DND-41 (cell line): ENCODE measurements at places on chromosomes 11 and 22.

DNA sequence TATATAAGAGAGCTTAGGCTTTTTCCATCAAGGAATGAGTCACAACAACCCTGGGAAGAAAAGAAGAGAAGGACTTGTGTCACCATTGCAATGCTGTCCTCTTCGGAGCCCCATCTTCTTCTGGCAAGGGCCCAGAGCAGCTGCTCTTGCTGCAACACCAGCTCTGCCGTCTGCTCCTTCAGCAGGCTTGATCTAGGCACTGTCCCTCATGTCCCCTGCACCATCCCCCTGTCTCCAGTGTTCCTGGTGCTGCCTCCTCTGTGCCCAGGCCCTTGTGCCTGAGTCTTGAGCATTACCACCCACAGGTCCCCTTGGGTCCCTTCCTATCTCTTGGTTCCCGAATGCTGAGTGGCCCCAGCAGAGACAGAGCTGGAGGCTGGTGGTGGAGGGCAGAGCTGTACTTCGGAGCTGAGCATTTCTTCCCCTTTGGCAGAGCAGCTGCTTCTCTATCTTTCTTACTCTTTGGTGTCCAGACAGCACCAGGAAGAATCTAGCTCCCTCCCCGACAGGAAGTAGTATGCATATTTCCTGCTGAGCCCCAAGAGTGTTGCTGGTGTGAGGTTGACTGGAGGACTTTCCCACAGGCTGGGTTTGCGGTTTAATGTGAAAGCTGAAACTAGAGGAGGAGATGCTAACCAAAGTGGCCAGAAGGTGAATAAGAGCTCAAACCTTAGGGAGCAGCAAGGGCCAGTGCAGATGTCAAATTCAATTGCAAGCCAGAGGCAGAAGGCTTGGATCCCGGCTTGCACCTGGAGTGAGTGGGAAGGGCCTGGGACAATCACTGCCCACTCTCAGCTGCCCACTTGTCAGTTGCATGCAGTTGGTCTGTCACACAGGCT, 27.8 kb downstream of the WEE1 start:
- peak; percentile 88 for DNase-seq

DNA sequence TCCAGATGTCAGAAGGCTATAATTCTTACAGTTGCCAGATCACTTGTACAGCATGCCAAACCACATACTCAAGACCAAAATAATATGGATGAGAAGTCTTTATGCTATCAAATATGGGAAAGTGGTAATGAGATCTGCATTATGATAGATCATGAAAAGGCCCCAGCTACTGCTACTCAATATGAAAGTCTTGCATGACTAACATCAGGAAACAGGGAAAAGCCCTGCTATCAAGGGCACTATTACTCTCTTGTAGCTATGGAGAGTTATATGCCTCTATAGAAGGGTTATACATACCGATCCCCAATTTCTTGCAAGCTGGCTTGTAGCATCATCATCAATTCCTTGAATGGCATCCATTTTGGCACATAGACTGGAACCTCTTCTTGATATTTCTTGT, 30.2 kb upstream of the TMPRSS5 start:
- DNase-seq = no peak

DNA sequence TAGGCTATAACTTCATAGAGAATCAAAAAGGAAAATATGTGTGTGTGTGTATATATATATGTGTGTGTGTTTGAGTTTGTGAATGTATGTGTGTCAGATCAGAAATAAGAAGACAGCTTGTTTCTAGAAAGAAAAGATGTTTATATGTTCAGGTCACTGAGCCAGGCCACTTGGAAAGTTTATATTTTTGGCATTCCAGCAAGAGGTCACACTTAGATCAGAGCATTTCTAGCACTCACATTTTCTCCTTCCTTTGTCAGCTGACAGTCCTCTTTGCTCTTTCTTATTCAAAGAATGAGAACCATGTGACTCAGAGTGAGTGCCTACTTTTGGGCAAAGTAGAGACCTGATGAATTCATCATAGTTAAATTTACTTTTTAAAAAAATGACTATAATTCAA, 22.9 kb downstream of the RAB38 start:
- no peak for DNase-seq

DNA sequence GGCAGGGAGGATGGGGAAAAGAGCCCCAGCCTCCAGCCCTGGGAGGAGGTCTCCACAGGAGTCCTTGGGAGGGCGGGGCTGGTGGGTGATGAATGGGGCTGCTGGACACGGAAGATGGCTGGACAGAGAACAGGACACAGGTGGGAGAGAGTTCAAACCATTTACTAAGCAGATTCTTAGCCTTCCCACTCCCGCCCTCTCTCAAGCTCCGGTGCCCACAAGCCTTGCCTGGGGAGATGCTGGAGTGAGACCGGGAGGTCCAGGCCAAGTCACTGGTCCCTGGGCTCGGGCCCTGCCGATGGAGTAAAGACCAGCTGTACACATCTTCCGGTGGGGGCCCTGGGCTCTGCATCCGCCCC, 1.4 kb downstream of the CLDN5 start:
- no peak for DNase-seq

- no peak for DNase-seq
These were observed 63.9 kb upstream of the CSNK2A3 start for GRCh38 chr11:11416917-11417316.

GRCh38 chr22:31492151-31492550, 2.5 kb upstream of the EIF4ENIF1 start:
- DNase-seq = no peak

DNA sequence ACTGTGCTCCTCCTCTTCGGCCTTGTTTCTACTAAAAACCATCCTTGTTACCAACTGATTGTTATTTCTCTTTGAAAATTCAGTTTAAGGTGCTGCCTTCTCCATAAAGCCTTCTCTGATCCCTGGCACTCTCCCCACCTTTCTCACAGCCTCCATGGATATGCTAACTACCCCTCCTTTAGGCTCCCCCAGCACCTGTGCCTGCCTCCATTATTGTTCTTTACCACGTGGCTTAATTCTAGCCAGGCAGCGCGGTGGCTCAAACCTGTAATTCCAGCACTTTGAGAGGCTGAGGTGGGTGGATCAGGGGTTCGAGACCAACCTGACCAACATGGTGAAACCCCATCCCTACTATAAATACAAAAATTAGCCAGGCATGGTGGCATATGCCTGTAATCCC, 96.3 kb downstream of the MRTFA start:
- DNase-seq = no peak

- DNase-seq = peak; percentile 60
These were observed 2.8 kb upstream of the NUCB2 start for GRCh38 chr11:17273668-17274282.

GRCh38 chr22:33932997-33933396, 12.7 kb upstream of the LARGE1 start:
- no peak for DNase-seq

DNA sequence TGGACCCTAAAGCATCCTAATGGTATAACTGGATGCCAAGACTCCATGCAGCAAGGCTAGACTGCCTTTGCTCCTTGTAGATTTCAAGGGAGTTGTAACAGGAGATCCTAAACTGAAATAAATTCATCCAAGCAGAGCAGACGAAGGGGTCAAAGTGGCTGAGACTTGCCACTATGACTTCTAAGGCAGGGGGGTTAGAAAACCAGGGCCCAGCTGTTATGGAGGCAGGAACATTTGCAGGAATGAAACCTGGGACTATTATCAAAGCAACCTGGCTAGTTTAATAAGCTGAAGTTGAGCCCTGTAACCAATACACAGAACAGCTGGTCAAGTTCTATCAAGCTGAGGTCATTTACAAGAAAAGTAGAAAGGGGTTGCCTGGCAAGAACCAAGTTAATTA, 122.2 kb upstream of the TRPC6 start:
- DNase-seq = no peak

DNA sequence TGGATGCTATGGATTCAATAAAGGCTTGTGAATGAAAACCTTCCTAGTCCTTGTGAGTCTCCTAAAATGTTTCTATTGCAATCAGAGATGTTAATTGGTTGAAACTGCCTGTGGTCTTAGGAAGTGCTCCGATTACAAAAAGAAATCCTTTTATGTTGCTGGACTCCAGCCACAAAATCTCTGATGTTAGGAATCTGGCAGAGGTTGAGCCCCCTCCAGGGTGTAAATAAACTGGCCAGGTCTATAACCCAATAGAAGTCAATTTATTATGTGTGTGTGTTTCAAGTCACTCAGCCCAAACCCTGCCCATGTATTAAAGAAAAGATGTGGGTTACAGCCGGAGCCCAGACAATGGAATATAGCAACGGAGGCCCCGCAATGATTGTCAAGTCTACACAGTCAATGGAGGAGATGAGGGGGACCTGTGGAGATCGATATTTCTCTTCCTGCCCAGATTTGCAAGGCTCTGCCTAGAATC, 218.1 kb upstream of the SORL1-AS1 start:
- DNase-seq = no peak

GRCh38 chr11:12529793-12530192, 144.4 kb upstream of the TEAD1 start:
- DNase-seq = no peak

GRCh38 chr11:103091064-103091800, 728 bp downstream of the DCUN1D5 start:
- DNase-seq = peak; percentile 62

- DNase-seq = no peak
These were observed 116.4 kb downstream of the TRIM29 start for GRCh38 chr11:120021391-120021953.

DNA sequence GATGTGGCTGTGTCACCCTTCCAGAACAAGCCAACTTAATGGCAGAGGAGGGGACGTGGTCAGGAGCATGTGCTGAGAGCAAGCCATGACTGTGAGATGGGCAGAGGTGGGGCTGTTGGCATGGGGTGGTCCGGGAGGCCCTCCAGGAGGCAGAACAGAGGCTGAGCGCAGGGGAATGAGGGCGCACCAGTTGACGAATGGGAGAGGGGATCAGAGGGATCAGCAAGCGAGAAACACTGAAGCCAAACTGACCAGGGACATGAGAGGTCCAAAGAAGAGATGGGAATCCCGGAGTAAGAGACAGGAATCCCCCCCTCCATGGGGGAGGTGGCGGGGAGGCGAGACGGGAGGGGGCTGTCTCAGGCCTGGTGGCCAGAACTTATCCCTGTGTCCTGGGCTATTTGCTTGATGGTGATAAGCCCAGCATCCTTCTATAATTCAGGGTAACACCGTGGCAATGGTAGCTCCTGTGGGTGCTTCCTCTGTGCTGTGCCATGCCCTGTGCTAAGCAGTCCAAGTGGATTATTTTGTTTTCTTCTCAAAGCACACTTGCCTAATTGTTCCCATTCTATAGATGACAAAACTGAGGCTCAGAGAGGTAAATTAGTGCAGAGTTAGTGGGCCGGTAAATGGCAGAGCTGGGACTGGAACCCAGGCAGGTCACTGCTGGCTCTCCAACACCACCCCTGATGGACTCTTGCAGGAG, 83.4 kb upstream of the SHISAL1 start:
- DNase-seq = no peak

DNA sequence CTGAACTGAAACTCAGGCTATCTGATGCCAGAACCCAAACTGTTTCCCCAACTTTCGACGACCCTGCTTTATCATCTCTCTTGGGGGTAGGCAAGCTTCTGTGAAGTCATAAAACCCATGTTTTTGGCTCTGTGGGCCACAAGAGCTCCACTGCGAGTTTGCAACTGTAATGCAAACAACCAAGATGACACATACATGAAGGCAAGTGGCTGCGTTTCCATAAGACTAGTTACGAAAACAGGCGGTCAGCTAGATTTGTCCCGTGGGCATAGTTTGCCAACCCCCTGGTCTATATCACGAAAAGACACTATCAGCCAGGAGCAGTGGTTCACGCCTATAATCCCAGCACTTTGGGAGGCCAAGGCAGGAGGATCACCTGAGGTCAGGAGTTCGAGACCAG, 37.5 kb downstream of the TPST2 start:
- DNase-seq = no peak

DNA sequence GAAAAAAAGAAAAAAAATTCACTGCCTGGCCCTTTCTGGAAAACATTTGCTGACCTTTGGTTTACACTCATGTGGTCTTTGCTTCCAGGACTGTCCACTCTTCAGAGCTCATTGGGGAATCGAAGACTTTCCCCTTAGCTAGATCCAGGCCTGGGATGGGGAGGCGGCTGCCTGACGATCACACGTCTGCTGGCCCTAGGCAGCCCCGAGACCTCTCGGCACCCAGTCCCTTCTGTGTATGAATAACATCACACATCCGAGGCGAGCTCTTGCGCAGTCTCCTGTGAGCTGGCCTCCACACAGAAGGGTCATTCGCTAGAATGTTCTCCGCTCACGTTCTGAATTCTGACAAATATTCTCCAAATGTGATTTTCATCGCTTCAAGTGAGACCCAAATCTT, 25.7 kb upstream of the GAL start:
- DNase-seq = no peak

- no peak for DNase-seq
These were observed 59.5 kb downstream of the USP35 start for GRCh38 chr11:78248191-78248590.

- DNase-seq = no peak
These were observed 30.1 kb downstream of the ATG16L2 start for GRCh38 chr11:72844356-72844755.

DNA sequence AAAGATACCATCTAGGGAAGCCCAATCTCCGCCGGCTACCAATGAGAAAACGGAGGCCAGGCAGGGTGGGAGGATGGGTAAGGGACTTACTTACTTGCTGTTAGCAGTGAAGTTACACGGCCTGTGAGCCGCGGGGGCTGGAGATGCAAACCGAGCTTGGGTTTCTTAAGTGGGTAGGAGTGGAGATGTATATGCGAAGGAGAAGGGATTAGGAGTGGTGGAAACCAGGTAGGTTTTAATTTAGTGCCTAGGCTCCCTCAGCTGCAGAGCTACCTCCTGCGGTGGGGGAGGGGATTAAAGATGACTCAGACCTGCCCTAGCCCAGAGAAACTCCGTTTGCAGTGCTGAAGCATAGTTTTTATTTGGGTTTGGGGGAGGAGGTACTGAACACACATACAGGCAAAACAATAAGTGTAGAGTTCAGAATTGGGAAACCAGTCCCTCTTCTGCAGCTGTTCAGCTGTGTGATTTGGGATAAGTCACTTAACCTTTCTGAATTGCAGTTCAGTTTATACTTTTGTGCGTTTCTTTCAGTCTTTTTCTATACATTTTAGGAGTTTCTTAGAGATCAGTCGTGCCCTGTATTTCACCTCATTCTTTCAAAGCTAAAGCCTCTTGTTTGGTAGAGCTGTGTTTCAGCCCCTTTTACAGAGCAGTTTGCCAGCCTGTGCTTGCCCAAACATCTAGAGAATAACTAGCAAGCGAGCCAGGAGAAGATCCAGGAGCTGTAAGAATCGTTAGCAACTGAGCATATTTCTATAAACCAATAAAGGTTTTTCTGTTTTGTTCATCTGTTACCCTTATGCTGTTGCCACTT, 596 bp upstream of the TNRC6B start:
- DNase-seq = peak; percentile 72

- no peak for DNase-seq
These were observed 46.6 kb upstream of the CTSC start for GRCh38 chr11:88384004-88384668.

- DNase-seq = no peak
These were observed 97.0 kb upstream of the CD82 start for GRCh38 chr11:44468345-44468988.

DNA sequence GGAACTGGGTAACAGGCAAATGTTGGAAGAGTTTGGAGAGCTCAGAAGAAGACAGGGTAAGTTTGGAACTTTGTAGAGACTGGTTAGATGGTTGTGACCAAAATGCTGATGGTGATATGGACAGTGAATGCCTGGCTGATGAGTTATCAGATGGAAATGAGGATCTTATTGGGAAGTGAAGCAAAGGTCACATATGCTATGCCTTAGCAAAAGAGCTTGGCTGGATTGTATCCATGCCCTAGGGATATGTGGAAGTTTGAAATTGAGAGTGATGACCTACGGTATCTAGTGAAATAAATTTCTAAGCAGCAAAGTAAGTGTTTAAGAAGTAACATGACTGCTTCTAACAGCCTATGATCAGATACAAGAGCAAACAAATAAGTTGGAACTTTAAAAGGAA, 17.8 kb downstream of the BBOX1 start:
- no peak for DNase-seq
